Activated CD8-positive, alpha-beta memory T cell treated with anti-CD3 and anti-CD28 coated beads for 24 hours (primary cell): ENCODE measurements at places on chromosomes 16 and 17.

DNA sequence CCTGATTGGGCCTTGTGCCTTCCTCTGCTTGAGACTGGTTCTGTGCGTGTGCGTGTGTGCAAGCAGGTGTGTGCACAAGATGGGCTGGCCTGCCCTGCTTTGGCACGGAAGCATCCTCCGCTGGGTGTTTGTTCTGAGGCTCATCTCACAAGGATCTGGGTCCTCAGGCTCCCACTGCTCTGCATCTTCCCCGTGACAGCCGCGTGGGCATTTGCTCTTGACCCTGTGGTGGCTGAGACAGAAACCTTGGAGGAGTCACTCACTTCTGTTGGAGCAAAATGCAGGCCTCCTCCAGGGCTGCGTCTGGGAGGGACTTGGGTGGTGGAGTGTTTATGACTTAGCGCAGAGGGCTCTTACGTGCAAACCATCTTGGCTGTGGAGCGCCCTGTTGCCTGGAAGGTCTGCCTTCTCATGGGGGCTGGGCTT is 119.2 kb downstream of the RPTOR start:
- peak; percentile 68 for DNase-seq

GRCh38 chr16:77297996-77298395 is 98.8 kb downstream of the SYCE1L start:
- DNase-seq: no peak

DNA sequence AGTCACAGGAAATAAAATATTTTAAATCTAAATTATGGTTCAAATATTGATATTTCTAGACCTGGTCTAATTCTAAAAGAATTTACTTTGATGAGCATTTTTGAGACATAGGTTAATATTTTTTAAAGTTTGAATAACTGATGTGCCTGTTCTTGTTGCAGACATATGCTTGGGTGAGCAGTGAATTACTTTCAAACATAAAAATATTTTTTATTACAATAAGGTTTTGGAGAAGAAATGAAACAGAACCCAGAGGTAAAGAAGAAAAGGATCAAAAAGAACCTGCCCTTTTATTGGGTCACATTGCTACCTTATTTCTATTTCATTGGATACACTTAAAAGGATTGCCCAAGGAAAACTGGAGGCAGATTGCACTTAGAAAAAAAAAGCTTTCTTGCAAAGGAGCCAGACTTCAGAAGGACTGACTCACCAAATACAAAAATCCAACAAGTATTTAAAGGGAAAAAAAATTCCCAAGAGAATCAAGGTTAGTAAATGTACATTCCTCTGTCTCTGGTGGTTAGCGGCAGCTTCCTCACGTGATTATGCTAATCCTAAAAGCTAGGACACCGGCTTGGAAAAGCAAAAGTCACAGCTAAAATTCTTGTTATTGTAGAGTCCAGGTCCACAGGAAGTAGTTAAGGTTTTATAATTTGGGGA is 18.5 kb downstream of the ENPP7 start:
- DNase-seq: no peak

DNA sequence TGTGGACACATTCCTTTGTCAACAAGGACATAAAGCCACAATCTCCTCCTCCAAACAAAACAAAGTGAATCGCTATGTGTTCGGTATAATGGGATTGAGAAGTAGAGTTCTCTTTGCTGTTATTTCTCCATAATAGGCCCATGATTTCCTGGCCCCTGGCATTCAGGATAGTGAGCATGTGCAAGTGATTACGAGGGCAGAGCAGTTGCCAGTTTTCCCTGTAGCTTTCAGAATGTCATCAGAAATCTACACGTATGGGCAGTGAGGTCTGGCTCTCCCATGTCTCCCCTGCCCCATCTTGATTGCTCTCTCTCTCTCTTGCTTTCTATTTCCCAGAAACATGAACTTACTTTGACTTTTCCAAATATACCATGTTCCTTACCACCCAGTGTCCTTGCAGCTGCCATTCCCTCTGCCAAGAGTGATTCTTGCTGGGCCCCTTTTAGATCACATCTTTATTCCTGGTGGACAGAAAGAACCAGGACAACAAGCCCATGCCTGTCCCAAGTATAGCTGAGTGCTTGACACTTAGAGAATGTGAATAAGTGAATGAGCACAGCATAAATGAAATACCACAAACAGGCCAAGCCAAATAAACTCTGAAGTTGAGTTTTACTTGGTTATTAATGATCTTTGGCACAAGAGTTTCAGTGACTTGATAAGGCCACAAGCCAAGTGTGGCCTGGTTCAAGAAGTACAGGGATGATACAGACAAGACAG is 273.1 kb downstream of the CDH13 start:
- no peak for DNase-seq

- DNase-seq: no peak
Measured at GRCh38 chr17:64491034-64491860, 5.6 kb downstream of the POLG2 start.

DNA sequence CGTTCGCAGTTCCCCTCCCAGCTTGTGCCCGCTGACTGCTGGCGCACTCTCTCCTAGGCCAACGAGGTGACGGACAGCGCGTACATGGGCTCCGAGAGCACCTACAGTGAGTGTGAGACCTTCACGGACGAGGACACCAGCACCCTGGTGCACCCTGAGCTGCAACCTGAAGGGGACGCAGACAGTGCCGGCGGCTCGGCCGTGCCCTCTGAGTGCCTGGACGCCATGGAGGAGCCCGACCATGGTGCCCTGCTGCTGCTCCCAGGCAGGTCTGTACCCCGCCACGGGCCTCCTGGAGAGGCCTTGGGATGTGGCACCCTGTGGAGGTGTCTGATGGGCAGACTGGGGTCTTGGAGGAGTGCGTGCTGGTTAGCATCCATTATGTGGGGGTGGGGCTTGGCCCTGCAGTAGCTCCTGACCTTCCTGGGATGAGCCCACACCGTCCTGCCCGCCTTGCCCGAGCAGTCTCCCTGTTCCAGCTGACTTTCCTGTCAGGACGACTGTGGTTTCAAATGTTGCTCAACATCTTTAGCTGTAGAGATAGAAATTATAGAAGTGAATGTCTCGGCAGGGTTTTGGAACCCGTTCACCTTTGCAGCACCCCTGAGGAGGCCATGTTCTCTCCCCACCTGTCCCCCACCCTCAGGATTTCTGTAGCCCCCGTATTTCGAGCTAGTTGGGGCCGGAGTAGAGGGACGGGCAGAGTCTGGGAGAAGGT is 44.9 kb upstream of the CAPN15 start:
- no peak for DNase-seq

DNA sequence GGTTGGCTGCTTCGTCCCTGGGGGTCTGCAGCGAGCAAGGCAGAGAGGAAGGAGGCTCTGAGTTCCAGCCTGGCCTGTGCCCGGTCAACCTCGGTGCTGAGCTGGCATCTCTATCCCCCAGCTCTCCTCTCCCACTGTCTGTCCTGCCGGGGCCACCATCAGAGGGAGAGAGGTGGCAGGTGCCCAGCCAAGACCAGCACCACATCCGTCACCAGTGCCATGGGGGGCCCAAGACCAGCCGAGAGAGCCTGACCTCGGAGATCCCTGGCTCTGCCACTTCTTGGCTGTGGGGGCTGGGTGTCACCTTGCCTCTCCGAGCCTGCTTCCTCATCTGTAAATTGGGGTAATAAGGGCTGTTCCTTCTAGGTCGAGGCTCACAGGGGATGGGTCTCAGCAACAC is 560 bp upstream of the P2RX1 start:
- DNase-seq: no peak

DNA sequence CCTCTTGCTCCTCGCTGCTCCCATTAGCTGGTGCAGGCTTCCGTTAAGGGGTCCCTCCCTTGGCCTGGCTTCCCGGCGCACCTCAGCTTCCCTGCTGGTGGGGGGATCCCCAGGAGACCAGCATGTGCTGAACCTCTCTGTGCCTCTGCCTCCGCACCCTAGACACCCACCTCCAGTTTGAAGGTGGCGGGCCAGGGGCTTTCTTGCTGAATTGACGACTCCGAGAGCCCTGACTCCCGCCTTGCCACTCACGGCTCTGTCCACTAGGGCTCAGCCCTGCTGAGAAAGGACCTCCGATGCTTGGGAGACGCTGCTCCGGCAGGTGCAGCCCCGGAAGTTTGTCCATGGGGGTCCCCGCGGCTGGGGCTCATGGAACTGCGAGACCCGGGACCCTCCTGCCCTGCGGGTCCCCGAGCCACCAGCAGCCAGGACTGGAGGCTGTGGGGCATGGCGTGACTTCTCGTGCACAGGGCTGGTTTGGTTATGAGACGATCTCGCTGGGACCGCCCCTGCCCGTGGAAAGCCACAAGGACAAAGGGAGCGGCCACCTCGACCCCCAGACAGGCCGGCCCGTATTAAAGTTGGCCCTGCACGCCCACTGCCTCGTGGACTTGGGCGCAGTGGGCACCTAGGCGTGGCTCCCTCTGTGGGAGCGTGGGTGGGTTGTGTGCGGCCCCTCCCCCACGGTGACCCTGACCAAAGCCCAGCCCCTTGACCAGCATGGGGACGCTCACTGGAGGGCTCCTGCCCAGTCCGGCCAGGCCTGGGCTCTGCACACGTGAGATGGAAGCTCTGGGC is 8.1 kb downstream of the CHMP6 start:
- DNase-seq: no peak
